Renal cortex interstitium (tissue), 15 donors: ENCODE measurements at places on chromosomes 5 and 9.

DNA sequence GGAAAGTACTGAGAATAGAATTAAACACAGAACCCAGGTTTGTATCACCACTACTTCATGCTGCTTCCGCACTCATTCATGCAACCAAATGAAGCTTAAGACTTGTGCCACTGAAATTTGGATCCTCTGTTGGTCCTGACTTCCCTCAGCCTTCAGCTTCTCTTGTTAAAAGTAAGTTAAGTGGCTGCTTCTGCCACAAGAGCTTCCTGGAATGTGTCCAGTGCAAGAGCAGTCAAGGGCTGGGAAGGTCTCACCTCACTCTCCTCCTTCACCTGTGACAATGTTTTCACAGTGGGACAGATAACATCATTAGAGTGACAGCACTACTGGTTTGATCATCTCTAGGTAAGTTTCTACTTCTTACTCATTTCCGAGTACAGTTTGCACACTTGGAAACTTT, 7.9 kb downstream of the SNCAIP start:
- DNase-seq: no peak

- DNase-seq: no peak
Measured at GRCh38 chr5:97923496-97923895, 740.4 kb upstream of the RIOK2 start.

GRCh38 chr9:110047955-110048402, 160.0 kb downstream of the C9orf152 start:
- no peak for DNase-seq

DNA sequence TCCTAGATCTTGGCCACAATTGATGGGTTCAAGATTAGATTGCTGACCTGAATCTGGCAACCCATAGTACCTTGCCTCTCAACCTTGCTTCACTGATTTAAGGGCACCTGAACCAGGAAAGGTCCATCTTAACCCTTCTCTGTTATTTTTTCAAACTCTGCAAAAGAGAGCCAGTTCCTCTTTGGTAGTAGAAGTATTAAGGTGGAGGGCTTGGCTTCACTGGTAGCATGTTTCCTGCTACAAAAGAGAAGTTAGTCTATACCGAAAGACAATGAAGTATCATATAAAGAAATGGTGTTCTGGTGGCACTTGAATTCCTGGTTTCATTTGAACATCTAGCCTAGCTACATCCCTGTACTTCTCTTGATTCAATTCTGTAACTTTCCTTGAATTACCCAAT, 8.5 kb downstream of the ALG2 start:
- DNase-seq: no peak

GRCh38 chr5:143892908-143893307, 80.9 kb downstream of the HMHB1 start:
- DNase-seq: no peak

- DNase-seq: no peak
Measured at GRCh38 chr9:113618836-113619490, 155.4 kb downstream of the RGS3 start.
